ENCODE measurements at places on chromosomes 2 and 18. TPM values are rescaled to one million over a fixed set of nuclear protein-coding genes. Genes with fewer than 3 reads are reported as not detected.

DNA sequence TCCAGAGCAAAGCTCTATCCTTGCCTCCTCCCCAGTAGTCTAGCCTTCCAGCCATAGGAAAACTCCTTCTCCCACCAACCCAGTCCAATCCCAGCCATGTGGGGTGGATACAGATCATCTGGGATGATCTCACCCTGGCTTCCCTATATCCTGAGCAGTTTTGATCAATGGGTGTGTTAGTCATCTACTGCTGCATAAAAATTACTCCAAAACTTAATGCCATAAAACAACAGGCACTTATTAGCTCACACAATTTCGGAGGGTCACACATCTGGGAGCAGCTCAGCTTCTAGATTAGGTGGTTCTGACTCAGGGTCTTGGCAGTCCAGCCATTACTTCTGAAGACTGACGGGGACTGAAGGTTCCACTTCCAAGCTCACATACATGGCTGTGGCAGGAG is 190.4 kb downstream of the SPP2 start:
- no peak for DNase-seq

- DNase-seq, result no peak
Observed at GRCh38 chr2:177430411-177430810, 37.8 kb downstream of the AGPS start.

The VWC2L gene
- total RNA-seq, result not detected

DNA sequence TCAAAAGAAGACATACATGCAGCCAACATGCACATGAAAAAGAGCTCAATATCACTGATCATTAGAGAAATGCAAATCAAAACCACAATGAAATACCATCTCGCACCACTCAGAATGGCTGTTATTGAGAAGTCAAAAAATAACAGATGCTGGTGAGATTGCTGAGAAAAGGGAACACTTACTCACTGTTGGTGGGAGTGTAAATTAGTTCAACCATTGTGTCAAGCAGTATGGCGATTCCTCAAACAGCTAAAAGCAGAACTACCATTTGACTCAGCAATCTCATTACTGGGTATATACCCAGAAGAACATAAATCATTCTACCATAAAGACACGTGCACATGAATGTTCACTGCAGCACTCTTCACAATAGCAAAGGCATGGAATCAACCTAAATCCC is 95.5 kb upstream of the XIRP2 start:
- DNase-seq, result no peak

- DNase-seq, result no peak
Observed at GRCh38 chr18:24321071-24321470, 76.6 kb downstream of the OSBPL1A start.
